AG20443 (cell line): ENCODE measurements at places on chromosomes 3 and 15.

DNA sequence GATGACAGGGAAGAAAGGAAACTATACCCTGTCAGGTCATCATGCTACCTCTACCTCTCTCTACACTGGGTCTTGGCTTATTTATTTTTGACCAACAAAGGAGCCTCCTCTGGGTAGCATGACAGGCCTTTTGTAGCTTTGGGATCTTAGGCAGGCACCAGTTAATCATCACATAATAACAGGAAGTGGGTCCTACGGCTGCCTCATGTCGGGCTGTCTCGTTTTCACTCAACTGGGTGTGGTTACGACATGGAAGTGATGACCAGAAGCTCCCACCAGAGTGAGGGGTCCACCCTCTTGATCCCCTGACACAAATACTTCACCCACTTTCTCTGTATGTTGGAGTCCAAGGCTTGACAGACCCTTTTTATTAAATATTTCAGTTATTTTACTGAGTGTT lies 105.3 kb downstream of the CD47 start:
- DNase-seq = no peak

GRCh38 chr3:33441225-33441976 lies 1.2 kb upstream of the UBP1 start:
- no peak for DNase-seq

DNA sequence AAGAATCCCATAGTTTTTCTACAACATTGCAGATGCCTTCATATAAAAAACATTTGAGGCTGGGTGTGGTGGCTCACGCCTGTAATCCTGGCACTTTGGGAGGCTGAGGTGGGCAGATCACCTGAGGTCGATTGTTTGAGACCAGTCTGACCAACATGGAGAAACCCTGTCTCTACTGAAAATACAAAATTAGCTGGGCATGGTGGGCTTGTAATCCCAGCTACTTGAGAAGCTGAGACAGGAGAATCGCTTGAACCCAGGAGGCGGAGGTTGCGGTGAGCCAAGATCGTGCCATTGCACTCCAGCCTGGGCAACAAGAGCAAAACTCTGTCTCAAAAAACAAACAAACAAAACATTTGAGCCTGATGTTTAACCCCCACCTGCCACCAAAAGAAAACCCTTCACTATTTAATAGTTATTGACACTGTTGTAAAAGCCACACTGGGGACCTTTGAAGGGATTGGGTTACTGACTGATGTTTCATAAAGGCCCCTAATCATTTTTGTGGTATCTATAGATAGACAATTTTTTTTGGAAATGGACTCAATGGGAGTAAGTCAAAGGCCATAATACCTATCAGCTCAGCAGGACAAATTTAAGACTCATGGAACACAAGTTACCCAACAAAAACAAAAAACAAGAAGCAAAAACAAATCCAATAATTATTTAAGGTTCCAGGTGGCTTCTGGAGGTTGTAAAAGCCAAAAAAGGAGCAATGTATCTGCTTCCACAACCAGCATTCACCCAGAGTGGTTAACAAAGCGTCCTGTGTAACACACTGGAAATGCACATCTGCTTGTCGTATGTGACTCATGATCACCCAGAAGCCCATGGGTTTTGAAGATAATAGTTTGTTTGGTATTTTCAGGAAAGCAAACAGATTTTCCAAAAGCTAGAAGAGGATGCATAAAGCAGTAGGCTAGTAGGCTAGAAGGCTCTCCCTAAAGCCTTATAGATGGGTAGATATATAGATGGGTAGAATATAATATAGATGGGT lies 41.2 kb downstream of the CDCP1 start:
- DNase-seq = peak; percentile 61

- DNase-seq = peak; percentile 35
These were observed 103.1 kb downstream of the HCN4 start for GRCh38 chr15:73265536-73266153.

- DNase-seq = no peak
These were observed 29.9 kb upstream of the CCDC80 start for GRCh38 chr3:112670824-112671223.

DNA sequence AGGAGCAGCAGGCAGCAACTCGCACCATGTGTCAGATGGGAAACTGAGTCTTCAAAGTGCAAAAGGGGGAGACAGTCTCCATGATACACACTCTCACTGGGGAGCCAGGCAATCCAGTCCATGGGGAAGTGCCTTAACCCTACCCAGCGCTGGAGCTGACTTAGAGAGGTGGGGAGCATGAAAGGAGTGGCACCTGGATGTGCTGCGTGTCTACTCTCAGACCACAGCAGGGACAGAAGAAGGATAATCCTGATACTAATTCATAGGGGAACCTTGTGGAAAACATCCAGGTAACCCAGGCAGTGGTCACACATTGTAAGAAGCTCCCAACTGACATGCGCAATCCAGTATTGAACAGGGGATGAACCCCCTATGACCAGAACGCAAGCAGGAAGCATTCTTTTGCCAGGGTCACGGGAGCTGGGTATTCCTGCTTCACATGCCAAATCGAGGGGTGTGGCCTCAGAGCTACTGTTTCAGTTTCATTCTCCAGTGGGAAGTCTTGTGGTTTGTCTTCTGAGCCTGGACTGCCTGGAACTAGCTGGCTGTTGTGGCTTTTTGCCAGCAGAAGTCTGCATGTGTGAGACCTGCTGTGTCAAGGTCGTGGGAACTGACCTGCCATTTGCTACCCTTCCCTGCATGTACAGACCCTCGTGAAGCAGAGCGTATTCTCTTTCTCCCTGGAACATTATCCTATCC lies 367.6 kb upstream of the NDN start:
- DNase-seq = no peak

DNA sequence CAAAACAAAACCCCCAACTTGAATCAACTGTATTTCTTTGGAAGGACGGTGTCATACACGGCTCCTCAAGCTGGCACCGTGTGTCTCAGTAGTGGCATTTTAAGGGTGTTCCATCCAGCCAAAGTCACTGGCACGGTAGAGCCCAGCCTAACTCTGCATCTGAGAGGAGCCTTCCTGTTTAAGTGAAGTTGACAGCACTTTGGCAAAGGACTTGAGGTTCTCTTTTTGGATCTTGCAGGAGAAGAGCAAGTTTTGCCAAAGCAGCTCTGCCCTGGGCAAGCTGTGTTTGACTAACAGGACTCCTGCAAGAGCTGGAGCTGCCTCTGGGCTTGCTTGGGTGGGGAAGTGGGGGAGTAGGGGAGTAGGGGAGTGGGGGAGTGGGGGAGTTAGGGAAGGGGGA lies 109.6 kb upstream of the FEZF2 start:
- DNase-seq = no peak

GRCh38 chr15:33377204-33377603 lies 66.4 kb downstream of the RYR3 start:
- no peak for DNase-seq
